Caco-2 (cell line): ENCODE measurements at places on chromosomes 16 and 17. TPM values are rescaled to one million over a fixed set of nuclear protein-coding genes. Genes with fewer than 3 reads are reported as not detected.

The C16orf95 gene
- total RNA-seq: 4.4 and 6.9 TPM in 2 replicates

DNA sequence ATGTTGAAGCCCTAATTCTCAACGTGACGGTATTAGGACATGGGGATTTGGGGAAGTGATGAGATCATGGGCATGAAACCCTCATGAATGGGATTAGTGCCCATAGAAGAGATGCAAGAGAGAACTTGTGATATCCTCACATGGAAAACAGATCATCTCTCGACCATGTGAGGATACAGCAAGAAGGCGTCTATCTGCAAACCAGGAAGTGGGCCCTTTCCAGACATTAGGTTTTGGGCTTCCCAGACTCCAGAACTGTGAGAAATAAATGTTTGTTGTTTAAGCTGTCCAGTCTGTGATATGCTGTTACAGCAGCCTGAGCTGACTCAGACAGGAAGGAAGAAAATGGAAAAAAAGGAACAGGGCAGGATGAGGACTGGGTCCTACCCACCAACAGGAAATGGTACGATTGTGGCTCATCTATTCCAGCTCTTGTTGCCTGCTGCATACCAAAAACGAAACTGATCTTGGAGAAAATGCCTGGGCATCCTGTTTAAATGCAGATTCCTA lies 21.9 kb upstream of the SSTR2 start:
- DNase-seq: no peak

The HBQ1 gene
- total RNA-seq: 7.0 and 9.2 TPM in 2 replicates

DNA sequence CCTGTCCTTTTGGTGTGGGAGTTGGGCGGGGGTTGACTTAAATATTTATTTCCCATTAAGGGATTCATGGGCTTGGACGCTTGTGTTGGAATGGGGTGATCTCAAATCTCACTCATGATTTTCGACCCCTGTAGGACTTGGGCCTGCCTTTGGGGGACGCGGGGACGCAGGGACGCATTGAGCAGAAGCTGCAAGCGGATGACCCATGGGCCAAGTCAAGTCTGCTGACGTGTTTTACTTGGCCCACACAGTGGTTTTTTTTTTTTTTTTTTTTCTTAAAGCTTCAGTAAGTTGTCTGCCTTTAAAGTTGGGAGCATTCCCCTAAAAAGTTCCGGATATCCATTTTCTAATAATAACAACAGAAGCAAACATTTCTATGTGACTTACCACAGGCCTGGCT lies 28.9 kb downstream of the CMIP start:
- no peak for DNase-seq

GRCh38 chr16:22688463-22688862 lies 125.5 kb upstream of the HS3ST2 start:
- no peak for DNase-seq

- DNase-seq: peak; percentile 68
Measured at GRCh38 chr16:28291651-28292626, at the start of gene SBK1. TSS of gene SBK1 (plus strand) at chr16:28292525. CDS start at chr16:28317392, 24,867 bp downstream.

The TOP2A gene
- 226 and 237 TPM in 2 replicates for total RNA-seq

DNA sequence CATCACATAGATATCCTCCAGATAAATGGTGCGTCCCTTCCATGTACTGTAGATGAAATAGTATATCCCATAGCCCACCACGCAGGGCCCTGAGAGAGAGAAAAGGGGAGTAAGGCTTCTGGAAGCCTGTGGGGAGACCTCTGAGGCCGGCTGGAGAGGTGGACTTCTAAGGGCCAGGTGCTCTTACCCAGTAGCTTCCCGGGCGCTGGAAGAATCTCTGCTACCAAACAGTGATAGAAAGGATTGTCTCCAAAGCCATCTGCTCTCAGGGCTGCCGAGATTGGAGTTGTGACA lies 718 bp downstream of the SAT2 start:
- no peak for DNase-seq

The KCNH4 gene
- 0.07 and 0.37 TPM in 2 replicates for total RNA-seq

- DNase-seq: peak; percentile 83
Measured at GRCh38 chr17:2853283-2854142, 57.3 kb downstream of the RAP1GAP2 start.

The CLEC3A gene
- total RNA-seq: 1.1 TPM in 2 replicates

GRCh38 chr17:56939869-56940484 lies 20.9 kb downstream of the COIL start:
- peak; percentile 76 for DNase-seq

GRCh38 chr16:2470234-2470601 lies 879 bp upstream of the NTN3 start:
- no peak for DNase-seq

- DNase-seq: no peak
Measured at GRCh38 chr17:45923511-45924268, 29.3 kb downstream of the MAPT start.

The TMEM235 gene
- not detected in 2 replicates for total RNA-seq

The PYDC1 gene
- not detected in 2 replicates for total RNA-seq

DNA sequence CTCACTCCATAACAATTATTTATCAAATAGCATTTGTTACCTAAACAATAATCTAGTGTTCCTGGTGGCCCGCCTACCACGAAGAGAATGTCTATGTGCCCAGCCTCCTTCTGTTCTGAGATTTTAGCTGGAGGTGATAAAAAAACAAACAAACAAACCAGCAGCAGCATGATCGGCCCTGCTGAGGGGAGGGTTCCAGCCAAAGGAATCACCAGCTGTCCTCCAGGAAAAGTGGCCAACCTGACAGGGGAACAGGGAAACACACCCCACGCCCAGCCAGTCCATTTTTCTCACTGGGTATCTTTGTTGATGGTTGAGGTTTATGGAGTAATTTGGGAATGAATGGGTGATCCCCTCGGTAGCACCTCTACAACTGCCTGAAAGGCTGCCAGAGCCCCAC lies 203.0 kb upstream of the DYNLRB2 start:
- DNase-seq: no peak

The KRT24 gene
- 0.16 TPM in 1 of 2 replicates, not detected in the other for total RNA-seq

The CLEC16A gene
- 27.0 and 27.9 TPM in 2 replicates for total RNA-seq

DNA sequence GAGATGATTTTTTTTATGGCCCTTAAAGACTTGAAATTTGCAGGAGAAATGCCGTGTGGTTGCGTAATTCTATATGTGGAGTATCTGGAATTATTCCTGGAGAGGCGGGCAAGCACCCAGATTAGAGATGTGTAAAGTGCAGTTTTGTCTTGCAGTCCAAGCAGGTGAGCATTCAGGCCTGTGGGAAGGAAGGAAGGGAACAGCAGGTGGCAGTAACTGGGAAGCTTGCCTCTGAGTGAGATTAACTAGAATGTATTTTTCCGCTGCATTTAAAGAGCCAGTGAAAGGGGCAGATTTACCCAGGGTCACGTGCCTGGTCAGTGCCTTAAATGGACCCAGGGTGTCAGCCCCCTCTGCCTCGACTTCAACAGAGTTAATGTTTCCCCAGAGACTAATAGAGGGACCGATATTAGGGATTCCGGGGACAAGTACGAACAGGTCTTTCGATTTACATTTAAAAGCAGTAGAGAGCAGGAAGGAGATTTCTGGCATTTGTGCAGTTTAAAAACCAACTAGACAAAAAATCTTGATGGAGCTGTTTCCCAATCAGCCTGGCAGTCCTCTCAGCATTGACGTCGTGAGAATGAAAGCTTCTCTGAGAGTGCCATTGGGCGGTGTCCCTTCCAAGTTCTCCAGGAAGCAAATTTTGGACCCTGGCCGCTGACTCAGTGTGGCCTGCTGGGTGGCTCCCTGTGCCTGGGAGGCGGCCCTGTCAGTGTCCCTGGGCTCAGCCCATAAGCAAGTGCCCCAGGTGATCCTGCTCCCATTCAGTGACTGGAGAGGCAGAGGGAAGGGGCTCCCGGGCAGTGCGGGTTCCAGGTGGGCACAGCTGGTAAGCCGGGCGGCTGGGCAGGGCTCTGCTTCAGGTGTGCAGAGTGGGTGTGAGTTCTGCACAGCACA lies 38.2 kb downstream of the KSR1 start:
- DNase-seq: peak; percentile 94

The FBXO39 gene
- not detected in 2 replicates for total RNA-seq

The BAIAP3 gene
- total RNA-seq: 4.2 and 5.0 TPM in 2 replicates

GRCh38 chr16:84559311-84559932 lies 55.0 kb upstream of the MEAK7 start:
- peak; percentile 80 for DNase-seq

DNA sequence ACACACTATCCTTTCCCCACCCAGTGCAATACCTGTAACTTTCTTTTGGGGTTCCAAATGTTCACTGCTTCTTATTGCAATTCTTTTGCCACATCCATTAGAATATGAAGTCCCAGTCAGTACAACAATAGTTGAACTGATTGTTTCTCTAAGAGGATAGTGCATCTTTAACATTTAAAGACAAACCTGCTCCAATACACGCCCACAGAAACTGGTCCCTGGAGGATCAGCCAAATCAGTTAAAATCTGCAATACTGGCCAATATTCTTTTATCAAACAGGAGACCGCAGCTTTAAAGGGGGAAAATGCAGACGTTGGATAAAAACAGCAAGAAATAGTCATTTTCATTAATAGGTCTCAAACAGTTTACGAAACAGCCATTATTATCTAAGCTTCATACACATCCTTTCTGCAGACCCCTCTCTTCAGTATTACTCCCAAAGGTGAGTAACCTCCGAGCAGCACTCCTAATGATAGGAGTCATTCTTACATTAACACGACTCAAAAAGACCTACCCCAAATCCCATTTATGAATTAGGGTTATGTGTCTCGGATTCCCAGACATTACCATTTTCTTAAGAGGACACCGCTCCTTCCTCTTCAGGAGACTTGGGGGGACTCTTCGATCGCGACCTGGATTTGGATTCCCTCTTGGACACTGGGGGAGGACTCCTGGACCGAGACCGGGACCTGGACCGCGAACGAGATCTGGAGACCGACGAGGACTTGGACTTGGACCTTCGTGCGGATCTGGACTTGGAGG lies 1.4 kb downstream of the SRSF2 start:
- no peak for DNase-seq

GRCh38 chr16:59886021-59886420 lies 1151.9 kb upstream of the GOT2 start:
- DNase-seq: no peak

DNA sequence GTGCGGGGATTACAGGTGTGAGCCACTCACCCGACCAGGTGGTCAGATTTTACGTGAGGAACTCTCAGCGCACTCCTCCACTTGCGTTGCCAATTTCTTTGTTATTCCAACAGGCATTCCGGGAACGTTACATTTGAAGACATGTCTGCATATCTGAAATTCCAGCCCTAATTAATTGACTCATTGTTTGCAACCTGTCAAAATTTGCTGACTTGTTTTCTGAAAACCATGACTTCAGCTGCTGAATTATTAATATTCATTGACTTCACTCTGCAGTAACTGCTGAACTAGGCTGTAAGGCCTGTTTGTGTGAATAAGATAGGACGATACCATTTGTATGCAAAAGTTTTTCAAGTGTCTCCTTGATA lies 16.6 kb downstream of the G6PC1 start:
- no peak for DNase-seq

The ABCC3 gene
- 39.3 and 45.6 TPM in 2 replicates for total RNA-seq

- no peak for DNase-seq
Measured at GRCh38 chr16:73113336-73113735, 65.4 kb upstream of the ZFHX3 start.

The MSLN gene
- total RNA-seq: 0.36 and 0.39 TPM in 2 replicates

DNA sequence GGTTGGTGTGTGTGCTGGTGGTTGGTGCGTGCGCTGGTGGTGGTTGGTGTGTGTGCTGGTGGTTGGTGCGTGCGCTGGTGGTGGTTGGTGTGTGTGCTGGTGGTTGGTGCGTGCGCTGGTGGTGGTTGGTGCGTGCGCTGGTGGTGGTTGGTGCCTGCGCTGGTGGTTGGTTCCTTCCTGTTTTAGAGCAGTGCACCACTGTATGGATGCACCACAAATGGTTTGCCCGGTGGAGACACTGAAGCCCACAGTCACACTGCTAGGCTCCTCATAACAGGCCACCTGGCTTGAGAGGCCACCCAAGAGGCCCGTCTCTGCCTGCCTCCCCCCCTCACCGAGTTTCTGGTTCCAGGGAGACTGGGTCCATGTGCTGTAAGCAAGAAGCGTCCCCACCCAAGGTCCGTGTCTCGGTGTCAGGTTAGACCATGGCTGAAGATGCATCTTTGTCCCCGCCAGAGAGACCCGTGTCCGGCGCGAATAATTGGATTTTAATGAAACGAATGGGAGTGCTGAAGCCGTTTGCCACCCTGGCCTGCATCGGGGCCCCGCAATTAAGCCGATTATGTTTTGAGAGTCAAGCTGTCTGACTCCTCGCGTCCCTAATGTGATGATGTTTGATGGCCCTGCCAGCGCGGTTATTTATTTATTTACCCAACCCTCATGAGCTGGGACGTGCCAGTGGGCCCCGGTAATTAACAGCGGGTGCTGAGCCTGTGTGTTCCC lies 161.3 kb upstream of the GSE1 start:
- DNase-seq: no peak

DNA sequence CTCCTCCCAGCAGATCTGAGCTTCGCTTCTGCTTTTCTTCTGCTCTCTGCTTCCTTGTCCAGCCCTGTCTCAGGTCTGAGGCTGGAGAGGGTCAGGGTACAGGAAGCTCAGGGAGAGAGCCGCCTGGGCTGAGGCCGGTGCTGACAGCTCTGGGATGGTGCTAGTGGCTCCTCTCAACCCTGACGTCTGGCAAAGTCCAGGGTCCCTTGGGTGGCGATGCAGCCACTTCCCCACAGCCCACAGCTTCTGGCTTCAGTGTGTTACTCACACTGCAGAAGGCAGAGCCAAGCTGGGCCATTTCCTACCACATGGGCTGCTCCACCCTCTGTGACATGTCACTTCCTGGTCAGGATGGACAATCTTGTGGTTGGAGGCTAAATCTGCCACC lies at the start of gene CD300C:
Gene CD300C (minus strand): TSS at position 273 of the 388 bp plus-strand sequence. CDS start 333 bp downstream, outside the sequence.
- no peak for DNase-seq

The EVI2B gene
- total RNA-seq: not detected in 2 replicates

DNA sequence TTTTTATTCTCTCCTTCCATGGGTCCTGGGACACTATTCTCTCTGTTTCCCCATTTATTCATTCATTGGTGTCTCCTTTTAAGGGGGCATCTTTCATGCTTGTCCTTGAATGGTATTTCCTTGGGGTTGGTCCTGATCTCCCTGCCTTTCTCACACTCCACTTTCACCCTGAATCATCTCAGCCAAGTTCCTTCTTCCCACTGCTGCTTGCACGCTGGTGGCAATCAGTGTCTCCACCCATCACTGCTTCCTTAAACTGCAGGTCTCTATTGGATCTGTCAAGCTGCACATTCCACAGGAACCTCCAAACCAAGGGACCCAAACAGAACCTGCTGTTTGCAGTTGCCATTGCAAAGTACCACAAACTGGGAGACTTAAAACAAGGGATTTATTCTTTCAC lies 89.3 kb upstream of the SDK2 start:
- DNase-seq: no peak

- no peak for DNase-seq
Measured at GRCh38 chr17:42795465-42795864, 3.0 kb downstream of the COA3 start.

DNA sequence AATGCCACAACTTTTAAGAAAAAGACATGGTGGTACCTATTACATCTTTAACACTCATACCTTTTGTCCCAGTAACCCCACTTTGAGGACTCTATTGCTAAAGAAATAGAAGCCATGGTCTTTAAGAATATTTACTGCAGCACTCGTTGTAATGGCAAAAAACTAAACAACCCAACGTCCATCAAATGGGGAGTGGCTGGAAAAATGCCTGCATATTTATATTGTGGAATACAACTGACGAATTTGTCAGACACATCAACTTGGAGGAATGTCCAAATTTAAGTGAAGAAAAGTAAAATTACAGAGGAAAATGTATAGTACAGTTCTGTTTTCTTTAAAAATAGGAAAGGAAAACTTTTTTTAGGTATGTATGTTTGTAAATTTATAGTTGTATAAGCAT lies 47.8 kb downstream of the STX8 start:
- DNase-seq: no peak
